ENCODE measurements at places on chromosomes 4 and X.

- DNase-seq, result no peak
These were observed 373.6 kb upstream of the MAGEB2 start for GRCh38 chrX:29841750-29842149.

DNA sequence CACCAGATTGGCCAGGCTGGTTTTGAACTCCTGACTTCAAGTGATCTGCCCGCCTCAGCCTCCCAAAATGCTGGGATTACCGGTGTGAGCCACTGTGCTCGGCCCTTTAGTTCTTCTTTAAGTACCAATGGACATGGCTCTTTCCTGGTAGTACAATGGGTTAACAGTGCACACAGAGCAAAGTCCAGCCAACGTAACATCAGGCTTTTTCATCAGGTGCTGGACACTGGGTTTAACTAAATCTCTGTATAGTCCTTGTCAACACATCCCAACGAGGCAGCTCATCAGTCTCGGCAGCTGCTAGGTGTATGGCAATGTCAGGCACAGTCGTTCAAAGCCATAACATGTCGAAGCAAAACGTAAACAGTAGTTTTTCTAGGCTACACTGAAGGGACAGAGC is 93.8 kb downstream of the HDAC8 start:
- DNase-seq, result no peak

GRCh38 chr4:11426731-11427120 is 2.0 kb downstream of the HS3ST1 start:
- no peak for DNase-seq

DNA sequence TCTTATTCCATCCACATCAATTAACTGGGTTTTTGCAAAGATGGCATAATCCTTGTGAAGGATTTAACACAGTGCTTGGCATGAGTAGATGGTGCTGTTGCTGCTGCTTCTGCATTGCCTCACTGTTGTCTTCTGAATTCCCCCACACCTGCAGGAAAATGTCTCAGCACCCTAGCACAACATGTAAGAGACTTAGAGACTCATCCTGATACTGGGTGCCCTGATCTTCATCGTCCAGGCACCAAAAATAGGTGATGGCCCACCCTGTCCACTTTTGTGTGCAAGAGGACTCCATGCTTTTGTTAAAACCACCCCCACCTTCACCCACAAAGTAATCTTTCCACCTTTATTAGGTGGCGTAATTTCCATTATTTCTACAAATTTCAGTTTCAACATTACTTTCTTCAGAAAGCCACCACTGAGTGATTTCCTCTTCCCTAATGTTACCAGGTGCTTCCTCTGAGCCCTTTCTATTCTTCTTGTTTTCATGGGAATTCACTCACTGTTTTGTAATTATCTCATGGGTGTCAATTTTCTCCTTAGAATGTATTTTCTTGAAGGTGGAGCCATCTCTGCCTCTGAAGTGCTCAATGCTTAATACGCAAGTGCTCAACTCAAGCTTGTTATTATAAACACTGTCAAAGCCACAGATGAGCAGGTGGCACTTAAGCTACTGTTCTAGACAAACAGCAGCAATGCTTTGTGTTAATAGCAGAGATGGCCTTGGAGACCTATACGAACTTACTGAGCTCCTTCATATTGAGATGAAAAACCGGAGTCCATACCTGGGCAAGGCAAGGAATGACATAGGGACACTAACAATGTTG is 89.5 kb downstream of the HS3ST1 start:
- DNase-seq, result no peak

DNA sequence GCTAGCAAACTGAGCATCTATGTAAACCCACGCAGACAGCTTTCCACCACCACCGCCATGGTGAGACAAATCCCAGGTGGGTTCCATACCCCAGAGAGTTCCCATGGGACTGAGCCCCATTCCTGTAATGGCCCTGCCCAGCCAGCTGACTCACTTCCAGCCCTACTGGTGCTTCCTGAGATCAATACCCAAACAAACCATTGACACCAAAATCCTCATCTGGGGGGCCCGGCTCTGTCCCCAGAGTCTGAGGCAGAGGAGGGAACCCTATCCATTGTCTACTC is 30.1 kb upstream of the JAKMIP1 start:
- DNase-seq, result no peak

DNA sequence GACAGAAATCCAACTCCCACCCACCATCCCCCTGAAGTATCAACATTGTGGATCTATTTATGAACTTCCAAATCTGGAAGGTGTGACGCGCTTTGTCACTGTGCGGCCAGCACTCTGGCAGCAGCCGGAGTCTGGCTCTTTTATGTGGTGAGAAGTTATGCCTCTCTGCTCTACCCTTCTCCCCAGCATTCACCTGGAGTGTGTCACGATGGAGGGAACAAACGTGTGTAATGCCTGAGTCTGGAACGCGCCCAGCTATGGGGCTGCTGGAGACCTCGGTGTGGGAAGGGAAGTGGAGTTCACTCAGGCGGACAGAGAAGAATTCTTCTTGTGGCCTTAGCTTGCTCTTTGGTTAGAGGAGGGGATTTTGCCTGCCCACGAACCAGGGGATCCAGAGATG is 222.1 kb upstream of the RPL34 start:
- DNase-seq, result no peak

DNA sequence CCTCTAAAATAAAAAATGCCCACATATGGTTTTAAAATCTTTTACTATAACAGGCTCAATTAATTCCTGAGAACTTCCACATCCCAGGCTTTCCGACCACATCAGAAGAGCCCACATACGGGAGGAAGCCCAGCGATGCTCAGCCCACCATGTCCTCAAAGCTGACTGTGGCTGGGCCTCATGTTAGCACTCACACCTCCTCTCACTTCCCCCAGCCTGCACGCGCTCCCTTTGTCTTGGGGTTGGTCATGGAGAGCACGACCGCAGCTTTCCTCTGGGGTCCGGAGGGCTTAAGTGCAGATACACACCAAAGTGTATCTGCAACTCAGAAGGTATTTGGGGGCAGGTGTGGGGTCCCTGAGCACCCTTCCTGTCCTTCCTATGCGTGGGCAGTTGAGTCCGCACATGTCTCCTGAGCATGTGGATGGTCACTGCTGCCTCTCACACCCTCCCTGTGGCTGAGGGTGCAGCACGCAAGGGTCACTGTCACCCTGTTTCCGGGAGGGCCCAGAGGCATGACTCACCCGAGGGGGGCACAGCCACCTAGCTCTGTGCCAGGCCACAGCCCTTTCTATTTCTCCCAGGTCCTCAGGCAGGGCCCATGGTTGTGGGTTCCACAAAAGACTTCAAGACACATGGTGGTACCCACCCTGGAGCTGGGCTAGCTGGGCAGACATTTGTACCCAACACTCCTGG is 21.2 kb downstream of the WDR1 start:
- no peak for DNase-seq

GRCh38 chr4:150411520-150411919 is 170.4 kb upstream of the MAB21L2 start:
- DNase-seq, result no peak

DNA sequence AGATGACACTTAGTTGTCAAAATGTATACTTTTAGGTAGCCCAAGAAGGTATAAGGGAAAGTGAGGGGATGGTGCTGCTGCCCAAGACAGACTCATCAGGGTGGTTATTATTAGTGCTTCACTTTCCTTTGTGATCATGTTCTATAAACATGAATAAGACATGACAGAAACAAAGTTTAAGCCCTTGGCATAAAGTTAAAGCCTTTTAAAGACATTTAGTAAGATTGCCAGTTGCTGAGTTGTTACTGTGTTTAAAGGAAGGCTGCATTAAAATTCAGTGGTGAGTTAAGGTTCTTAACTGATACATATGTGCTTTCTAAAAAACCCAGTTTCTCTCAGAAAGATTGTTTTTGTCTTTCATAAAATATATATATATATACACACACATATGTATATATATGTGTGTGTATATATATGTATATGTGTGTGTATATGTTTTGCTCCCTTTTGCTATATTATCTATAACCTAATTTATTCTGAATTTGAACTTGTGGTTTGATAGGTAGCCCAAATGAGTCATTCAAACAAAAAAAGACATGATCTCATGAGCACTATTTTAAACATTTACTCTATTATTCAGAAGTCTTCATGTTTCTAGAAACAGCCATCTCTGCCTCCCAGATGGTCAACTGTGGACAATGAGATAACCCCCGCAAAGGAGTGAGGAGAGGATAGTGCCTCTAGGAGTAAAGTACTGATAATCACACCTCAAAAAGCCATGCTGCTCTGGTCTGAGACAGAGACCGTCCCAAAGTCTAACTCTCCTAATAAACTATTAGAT is 98.1 kb upstream of the OTUD4 start:
- DNase-seq, result no peak

GRCh38 chr4:41212616-41213203 is 1.6 kb downstream of the APBB2 start:
- DNase-seq, result no peak

DNA sequence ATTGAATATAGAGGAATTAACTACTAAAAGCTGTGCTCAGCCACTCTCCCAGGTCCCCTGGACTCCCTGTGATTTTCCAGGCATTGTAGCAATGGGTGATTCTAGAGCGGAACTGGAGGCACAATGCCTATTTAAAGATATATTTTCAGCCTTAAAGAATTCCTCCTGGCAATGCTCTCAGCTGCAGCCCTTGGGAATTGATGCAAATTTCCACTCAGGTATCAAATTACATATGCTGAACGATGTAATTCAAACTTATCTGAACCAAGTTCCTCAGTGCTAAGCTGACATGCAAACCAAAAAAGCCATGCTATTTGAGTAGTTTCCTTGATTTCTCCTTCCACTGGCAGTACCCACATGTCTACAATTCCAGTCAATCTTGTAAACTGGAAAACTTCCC is 86.3 kb upstream of the GABRA3 start:
- no peak for DNase-seq

- DNase-seq, result no peak
These were observed 4.1 kb downstream of the ANXA10 start for GRCh38 chr4:168096407-168096784.

- no peak for DNase-seq
These were observed 47.7 kb downstream of the DDX60L start for GRCh38 chr4:168432419-168433146.
